ENCODE measurements at places on chromosomes 3 and 15. TPM values are rescaled to one million over a fixed set of nuclear protein-coding genes. Genes with fewer than 3 reads are reported as not detected.

The CHRNA7 gene
- total RNA-seq, result 5.6 TPM

The STRIT1 gene
- total RNA-seq, result 0.33 TPM

DNA sequence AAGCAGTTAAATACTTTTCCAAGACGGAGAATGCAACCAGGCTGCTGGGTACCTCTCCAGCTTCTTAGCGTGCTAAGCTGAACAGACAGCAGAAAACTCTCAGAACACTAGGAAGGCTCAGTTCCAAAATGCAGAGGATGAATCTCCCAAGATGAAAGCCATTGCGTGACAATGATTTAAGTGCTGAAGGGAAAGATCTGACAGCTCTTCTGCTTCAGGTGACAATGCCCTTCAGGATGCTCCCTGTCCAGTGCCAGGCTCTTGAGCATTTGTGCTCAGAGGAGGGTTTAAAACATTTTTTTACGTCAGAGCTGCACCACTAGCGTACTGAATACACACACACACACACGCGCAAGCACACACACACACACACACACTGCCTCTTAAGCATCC is 26.3 kb downstream of the ARHGEF3 start:
- H3K4me3 ChIP-seq, result no peak overlapping the region
- no peaks in the 10 kb centered on the region for H3K4me1 ChIP-seq
- DNase-seq, result no peak
- H3K27ac ChIP-seq, result no peak overlapping the region

DNA sequence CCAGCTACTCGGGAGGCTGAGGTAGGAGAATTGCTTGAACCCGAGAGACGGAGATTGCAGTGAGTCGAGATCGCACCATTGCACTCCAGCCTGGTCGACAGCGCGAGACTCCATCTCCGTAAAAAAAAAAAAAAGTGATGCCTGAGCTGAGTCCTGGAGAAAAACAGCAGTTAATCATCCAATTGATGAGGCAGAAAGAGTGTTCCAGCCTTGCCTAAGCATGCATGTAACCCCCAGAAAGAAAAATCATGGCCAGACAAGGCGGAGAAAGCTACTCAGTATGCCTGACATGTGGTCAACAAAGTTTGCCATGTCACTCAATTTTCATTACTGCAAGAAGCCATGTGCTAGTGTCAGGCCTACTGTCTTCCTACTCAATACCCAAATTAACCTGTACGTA is 593.1 kb upstream of the MDFIC2 start:
- no peaks in the 10 kb centered on the region for H3K36me3 ChIP-seq
- DNase-seq, result no peak
- no peaks in the 10 kb centered on the region for H3K27me3 ChIP-seq
- H3K27ac ChIP-seq, result no peak overlapping the region
- H3K4me3 ChIP-seq, result no peak overlapping the region

DNA sequence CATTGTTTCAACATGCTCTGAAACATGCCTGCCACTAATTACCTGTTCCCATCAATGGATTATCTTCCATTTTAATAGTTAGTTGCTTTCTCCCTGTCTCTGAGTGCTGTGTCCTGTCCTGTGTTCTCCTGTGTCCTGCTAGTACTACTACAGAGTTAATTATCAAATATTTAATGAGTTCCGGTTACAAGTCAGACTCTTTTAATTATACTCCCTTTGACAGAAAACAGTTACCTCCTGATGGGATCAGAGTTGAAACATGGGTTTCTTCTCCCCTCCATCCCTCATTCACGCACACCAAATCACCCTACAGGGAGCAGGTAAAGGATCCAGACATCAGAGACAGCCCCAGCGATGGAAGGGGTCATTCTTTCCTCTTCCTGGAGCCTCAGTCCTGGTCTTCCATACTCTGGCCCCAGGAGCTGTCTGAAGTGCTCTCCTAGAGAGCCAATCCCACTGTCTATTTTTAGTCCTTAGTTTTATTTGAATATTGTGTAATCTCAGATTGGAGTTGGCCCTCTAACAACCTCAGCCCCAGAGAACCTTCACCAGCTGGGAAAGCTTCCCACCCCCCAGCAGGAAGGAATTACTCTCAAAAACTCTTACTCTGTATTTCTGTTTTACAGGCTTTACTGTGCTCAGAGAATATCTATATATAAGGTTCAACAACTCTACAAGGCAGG is 137.0 kb upstream of the C2CD4B start:
- no peak overlapping the region for H3K4me3 ChIP-seq
- no peak overlapping the region for H3K27ac ChIP-seq
- no peaks in the 10 kb centered on the region for H3K27me3 ChIP-seq
- H3K4me1 ChIP-seq, result peaks cover 33% of the 10 kb centered on the region
- DNase-seq, result no peak

GRCh38 chr15:33655488-33655887 is 312.8 kb upstream of the CHRM5 start:
- DNase-seq, result no peak
- H3K27ac ChIP-seq, result no peak overlapping the region
- no peaks in the 10 kb centered on the region for H3K27me3 ChIP-seq
- peaks cover 2% of the 10 kb centered on the region for H3K4me1 ChIP-seq
- no peak overlapping the region for H3K4me3 ChIP-seq
- H3K36me3 ChIP-seq, result peaks cover 4% of the 10 kb centered on the region

DNA sequence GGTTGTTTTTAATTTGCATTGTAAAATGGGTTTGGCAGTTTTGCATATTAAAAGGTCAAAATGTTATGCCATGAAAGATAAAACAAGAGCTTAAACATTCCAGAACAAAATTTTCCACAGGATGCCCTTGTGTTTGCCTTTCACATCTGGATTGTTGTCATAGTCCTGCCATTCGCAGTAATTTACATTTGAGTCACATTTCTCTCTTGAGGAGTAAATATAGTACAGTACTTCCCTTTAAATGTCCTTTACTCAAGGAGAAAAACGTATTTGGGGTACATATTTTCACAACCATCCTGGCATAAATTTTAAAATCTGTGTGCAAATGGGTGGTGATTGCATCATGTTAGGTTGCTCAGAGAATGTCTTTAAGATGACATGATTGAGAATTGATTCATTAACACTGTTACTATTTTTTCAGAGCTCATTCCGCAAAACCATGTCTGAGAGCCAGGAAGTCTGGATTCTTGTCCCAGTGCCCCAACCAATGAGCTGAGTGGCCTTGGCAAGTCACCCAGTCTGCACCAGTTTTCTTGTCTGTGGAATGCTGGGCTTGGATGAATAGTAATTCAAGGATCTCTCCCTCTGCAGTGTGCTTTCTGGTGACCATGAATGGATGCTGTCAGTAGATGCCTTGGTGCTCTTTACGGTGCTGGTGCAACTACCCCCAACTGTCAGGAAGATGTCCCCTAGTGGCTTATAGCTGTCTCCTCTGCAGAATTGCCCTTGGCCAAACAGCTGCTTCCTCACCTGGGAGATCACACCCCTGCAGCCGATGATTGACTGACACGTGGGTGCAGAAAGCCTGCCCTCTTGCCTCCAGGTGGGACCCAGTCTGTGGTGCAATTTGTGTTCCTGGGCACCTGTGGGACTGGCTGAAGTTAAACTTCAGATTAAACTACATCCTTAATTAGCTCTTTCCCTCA is 43.0 kb downstream of the ABHD5 start:
- H3K4me1 ChIP-seq, result peaks cover 21% of the 10 kb centered on the region
- H3K36me3 ChIP-seq, result no peaks in the 10 kb centered on the region
- DNase-seq, result peak; percentile 18
- H3K27ac ChIP-seq, result peak overlapping the region; percentile 86
- H3K4me3 ChIP-seq, result no peak overlapping the region
- no peaks in the 10 kb centered on the region for H3K27me3 ChIP-seq

DNA sequence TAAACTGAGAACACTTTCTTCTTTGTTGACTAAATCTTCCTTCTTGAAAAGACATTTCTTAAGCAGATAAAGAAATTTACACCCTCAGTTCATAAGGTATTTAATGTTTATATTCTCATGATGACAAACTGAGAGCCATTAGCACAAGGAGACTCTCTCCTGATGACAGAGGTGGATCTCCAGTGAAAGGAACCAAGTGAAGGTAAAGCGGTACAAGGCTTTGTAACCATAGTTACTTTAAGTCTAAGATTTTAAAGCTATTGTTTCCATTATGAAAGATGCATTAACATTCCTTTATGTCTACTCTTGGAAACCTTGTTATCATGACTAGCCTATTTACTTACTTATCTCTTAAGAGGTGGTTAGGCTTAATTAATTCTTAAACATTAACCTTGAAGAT is 737.1 kb downstream of the MECOM start:
- no peaks in the 10 kb centered on the region for H3K27me3 ChIP-seq
- no peak for DNase-seq
- H3K36me3 ChIP-seq, result peaks cover 9% of the 10 kb centered on the region

DNA sequence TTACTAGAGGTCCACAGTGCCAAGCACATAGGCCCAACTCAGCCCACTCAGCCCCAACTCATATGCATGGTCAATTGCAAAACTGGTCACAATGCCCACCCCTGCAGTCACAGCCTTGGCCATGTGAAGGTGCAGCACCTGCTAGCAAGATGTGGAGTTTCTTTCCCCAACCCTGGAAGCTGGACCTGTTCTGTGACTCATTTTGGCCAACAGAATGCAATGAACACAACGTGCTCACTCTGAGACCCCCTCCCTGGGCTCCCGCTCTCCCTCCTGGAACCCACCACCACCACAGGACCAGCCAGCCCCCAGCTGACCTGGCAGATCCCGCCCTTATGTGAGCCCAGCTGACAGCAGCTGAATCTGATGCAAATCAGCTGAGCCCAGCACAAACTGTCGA is 34.4 kb downstream of the ALDH1L1 start:
- no peak overlapping the region for H3K4me3 ChIP-seq
- H3K4me1 ChIP-seq, result no peaks in the 10 kb centered on the region
- H3K27ac ChIP-seq, result no peak overlapping the region

DNA sequence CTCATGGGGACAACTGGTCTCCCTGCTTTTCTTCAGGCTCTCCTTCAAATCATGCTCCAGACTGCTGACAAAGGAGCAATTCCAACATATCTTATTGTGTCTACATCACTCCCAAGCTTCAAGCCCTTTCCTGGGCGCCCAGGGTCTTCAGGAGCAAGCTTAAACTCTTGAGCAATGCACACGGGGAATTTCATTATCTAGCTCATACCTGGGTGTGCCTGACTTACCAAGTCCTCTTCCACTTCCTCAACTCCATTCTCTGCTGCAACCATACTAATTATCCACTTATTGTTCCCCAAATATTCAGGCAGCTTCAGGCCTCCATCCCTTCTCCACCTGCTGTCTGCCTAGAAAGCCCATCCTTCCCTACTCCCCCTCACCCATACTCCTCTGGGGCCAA is 50.6 kb downstream of the B3GNT5 start:
- no peaks in the 10 kb centered on the region for H3K27me3 ChIP-seq
- H3K27ac ChIP-seq, result peak overlapping the region; percentile 48
- H3K36me3 ChIP-seq, result no peaks in the 10 kb centered on the region
- no peak for DNase-seq
- peaks cover 5% of the 10 kb centered on the region for H3K4me1 ChIP-seq

DNA sequence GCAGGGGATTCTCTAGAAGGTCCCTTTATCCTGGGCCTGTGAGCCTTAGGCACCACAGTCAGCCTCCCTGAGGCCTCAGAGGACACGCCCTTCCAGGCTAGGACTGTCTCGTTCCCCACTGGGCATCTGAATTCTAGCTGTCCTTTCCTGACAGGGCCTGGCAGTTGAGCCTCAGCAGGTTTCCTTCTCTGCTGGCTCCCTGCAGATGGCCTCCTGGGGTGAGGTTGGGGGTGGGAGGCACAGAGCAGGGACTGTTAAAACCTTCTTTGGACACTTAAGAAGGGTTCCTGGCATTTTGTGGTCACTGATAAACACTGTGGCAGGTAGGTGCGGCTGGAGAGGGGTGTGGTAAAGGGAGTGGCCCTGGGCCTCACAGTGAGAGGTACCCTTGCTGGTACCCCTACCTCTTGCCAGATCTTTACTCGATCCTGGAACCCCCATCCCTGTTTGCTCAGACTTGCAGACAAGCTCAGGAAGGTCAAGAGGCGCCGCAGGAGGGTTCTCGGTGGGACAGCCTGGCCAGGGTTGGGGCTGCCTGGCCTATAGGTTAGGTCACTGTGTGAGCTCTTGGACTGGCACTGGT is 8.5 kb downstream of the CLK3 start:
- no peak for DNase-seq
- no peak overlapping the region for H3K4me3 ChIP-seq
- H3K36me3 ChIP-seq, result peaks cover 88% of the 10 kb centered on the region
- H3K27me3 ChIP-seq, result no peaks in the 10 kb centered on the region

- H3K27ac ChIP-seq, result no peak overlapping the region
- peaks cover 68% of the 10 kb centered on the region for H3K27me3 ChIP-seq
- H3K36me3 ChIP-seq, result no peaks in the 10 kb centered on the region
- H3K4me3 ChIP-seq, result no peak overlapping the region
- peaks cover 40% of the 10 kb centered on the region for H3K4me1 ChIP-seq
Observed at GRCh38 chr15:82064824-82065223, 19.0 kb upstream of the MEX3B start.

- peaks cover 8% of the 10 kb centered on the region for H3K4me1 ChIP-seq
- H3K36me3 ChIP-seq, result no peaks in the 10 kb centered on the region
- no peaks in the 10 kb centered on the region for H3K27me3 ChIP-seq
Observed at GRCh38 chr15:66786222-66786621, 84.2 kb downstream of the SMAD6 start.

DNA sequence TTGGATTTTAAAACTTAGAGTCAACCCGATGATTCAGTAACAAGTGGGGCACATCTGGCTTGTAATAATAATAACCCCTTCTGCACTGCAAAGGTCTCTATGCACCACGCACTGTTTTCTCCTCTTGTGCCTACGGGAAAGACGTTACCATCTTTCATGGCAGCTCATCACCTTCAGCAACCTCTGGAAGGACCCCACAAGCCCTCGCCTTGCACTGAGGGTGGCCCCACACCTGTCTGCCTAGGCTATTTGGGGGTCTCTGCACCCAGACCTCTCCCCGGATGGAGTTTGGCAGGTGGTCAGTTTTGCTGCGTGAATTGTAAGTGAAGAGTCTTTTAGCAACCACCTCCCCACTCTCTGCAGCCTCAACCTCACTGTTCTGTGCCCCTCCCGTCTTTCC is 138.6 kb upstream of the MEF2A start:
- H3K27ac ChIP-seq, result no peak overlapping the region
- 0 out of 2 replicates have a peak, but pooled peaks cover 2% of the 10 kb centered on the region for H3K4me1 ChIP-seq
- no peaks in the 10 kb centered on the region for H3K36me3 ChIP-seq
- no peak overlapping the region for H3K4me3 ChIP-seq
- no peak for DNase-seq

GRCh38 chr3:106355873-106356272 is 487.1 kb upstream of the CBLB start:
- no peaks in the 10 kb centered on the region for H3K36me3 ChIP-seq
- DNase-seq, result no peak
- H3K4me3 ChIP-seq, result no peak overlapping the region

DNA sequence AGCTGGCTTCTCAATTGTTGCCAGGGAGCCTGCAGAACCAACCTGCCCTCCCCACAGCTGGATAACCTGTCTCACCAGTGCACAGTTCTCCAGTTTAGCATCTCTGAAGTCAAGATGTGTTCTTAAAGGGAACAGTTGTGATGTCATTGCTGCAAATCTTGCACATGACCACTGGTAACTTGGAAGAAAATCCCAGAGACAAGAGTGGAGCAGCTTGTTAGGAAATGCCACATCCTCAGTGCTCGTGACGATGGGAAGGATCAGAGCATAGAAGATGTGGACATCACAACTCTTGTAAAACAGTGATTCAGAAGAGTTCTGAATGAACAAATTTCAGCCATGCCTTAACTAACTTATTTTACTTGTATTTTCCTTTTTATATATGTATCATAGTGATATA is 36.1 kb upstream of the LIMD1 start:
- no peak for DNase-seq
- H3K4me1 ChIP-seq, result peaks cover 11% of the 10 kb centered on the region
- H3K4me3 ChIP-seq, result no peak overlapping the region
- H3K27ac ChIP-seq, result no peak overlapping the region
- H3K36me3 ChIP-seq, result no peaks in the 10 kb centered on the region

GRCh38 chr3:134877788-134878187 is 82.7 kb downstream of the EPHB1 start:
- H3K27ac ChIP-seq, result no peak overlapping the region
- H3K4me3 ChIP-seq, result no peak overlapping the region
- H3K36me3 ChIP-seq, result no peaks in the 10 kb centered on the region
- no peak for DNase-seq
- H3K4me1 ChIP-seq, result no peaks in the 10 kb centered on the region
- H3K27me3 ChIP-seq, result peaks cover 3% of the 10 kb centered on the region
